ENCODE measurements at places on chromosomes 5 and 9.

- no peak for DNase-seq
These were observed 35.9 kb upstream of the NANS start for GRCh38 chr9:98020476-98021145.

- peak; percentile 90 for DNase-seq
These were observed 19.0 kb downstream of the TMEM8B start for GRCh38 chr9:35847792-35848572.

- DNase-seq = no peak
These were observed 12.5 kb upstream of the FCN2 start for GRCh38 chr9:134867917-134868750.

GRCh38 chr9:86545090-86545489 lies 190.9 kb upstream of the TUT7 start:
- DNase-seq = no peak

DNA sequence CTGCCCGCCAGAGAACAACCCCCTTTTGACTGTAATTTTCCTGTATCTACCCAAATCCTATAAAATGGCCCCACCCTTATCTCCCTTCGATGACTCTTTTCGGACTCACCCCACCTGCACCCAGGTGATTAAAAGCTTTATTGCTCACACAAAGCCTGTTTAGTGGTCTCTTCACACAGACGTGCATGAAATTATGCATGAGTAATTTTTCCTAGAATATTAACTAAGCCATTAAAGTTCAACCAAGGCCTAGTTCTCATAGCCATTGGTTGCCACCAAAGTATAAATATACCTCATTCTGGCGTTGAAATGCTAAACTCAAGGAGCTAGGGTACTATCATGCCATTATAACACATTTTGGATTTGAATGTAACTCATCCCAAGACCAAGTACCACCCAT lies 243.9 kb downstream of the ZNF608 start:
- no peak for DNase-seq

- DNase-seq = peak; percentile 34
These were observed 249.7 kb upstream of the MAP3K1 start for GRCh38 chr5:56565644-56566043.

DNA sequence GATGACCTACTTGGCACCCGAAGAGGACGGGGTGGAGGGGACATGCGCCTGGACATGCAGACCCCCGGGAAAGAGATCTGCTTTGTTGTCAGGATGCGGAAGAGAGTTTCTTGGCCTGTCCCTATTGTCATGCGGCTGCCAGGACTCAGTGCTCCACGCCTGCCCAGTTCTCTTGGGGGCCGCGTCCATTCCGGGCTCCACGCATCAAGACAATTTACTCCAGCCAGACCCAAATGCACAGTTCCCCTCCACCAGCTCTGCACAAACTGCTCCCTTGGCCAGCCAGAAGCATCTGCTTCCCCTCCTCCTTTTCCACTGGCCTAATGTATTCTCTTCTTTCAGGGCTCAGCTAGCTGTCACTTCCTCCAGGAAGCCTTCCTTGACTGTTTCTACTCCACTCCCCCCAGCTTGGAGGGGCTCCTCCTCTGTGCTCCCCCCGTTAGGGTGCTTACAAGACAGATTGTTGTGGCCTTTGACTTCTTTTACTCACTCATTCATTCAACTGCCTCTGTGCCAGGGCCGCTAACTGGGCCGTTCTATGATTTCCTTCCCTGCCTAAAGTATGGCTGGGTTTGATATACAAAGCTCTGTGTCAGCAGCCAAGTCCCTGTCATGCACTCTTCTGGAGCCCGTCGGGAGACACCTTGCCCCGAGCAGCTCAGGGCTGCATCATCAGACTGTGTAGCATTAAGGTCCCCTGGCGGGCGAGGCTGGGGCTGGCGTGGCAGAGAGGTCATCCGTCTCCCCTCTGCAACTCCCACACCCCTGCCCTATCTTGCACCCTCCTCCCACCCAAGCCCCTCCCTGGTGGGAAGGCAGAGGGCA lies 6.6 kb downstream of the FIBCD1 start:
- DNase-seq = no peak

DNA sequence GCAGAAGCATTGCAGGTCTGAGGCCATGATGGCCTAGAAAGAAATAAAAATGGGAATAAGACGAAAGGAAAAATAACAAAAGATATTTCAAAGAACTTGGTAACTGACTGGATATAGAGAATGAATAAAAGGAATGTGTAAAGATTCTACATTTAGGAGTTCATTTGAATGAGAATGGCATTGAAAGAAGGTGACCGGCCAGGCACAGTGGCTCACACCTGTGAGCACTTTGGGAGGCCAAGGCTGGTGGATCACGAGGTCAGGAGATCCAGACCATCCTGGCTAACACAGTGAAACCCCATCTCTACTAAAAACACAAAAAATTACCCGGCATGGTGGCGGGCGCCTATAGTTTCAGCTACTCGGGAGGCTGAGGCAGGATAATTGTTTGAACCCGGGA lies 8.6 kb downstream of the ZBTB26 start:
- no peak for DNase-seq

DNA sequence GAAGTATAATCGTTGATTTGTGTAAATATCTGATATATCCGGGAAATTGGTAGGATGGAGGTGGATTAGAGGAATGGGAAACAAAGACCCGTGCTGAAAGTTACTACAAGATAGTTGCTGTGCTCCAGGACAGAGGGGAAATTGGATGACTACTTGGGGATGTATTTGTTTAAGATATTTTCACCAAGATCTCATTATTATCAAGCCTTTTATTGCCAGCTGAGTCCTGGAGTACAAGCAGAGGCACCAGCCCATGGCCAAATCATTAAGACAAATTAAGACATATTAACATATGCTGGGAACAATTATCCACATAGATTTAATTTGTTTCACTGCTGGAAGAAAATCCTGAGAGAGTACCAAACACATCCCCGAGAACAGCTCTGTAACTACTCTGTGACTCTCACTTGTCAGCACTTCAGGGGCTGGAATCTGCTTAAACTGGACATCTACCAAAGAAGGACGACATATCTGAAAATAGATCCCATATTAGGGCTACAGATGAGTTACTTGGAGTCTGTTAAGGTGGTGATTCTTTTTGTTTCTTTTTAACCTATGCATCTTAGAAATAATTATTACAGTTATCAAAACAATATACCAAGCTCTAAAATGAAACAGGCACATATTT lies 68.2 kb downstream of the SLC1A1 start:
- no peak for DNase-seq

DNA sequence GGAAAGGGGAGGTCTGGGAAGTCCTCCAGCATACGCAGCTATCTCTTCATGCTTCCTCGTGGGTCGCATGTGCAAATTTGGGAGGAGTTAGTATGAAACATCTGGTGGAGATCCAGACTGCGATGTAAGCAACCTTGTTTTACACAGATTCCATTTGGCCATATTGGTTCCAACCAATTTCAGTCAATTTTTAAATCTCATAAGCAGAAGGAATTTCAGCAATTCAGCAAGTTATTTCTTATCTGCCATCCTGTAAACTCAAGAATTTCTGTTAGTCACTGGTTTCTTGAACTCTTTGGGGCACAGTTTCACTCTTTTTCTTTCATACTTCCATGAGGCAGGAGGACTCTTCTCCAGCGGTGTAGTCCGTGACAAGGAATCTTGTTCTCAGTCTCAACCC lies 130.4 kb upstream of the CLINT1 start:
- DNase-seq = no peak

DNA sequence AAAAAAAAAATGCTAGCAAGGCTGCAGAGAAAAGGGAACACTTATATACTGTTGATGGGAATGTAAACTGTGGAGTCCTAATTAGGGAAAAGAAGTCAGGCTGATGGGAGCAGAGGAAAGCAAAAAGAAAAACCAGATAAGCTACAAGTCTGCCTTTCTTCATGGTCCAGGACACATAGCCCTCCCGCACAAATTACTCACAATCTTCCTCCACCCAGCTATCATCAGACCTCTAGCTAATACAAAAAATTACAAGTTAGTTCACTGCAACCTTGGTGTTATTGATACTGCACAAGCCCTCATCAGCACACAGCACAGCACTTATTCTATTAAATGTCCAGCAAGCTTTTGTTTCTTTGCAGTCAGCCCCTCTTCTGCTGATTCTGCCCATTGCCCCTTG lies 186.0 kb upstream of the ADRA1B start:
- DNase-seq = no peak

DNA sequence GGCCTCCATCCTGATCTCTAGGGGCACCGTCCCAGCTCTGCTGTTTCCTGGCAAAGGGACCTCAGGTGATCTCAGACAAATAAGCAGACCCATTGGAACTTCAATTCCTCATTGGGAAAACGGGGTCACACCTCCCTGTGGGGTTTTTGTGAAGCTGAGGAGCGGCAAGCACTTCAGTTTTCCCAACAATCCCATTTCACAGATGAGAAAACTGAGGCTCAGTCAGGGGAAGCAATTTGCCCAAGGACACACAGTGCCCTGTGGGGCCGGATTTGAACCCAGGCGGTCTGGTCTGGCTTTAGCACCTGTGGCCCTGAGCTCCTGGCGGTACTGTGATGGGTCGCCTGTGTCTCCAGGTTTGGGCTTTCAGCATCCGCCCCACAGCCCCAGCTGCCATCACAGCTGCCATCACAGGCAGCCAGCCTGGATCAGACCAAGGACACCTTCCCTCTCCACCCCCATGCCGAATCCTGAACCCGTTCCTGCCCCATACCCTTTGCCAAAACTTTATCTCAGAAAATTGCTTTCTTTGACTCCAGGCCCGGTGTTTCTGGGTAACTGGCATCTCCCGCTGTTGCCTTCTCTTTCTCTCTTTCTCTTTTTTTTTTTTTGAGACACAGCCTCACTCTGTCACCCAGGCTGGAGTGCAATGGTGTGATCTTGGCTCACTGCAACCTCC lies 26.4 kb downstream of the NCS1 start:
- no peak for DNase-seq

DNA sequence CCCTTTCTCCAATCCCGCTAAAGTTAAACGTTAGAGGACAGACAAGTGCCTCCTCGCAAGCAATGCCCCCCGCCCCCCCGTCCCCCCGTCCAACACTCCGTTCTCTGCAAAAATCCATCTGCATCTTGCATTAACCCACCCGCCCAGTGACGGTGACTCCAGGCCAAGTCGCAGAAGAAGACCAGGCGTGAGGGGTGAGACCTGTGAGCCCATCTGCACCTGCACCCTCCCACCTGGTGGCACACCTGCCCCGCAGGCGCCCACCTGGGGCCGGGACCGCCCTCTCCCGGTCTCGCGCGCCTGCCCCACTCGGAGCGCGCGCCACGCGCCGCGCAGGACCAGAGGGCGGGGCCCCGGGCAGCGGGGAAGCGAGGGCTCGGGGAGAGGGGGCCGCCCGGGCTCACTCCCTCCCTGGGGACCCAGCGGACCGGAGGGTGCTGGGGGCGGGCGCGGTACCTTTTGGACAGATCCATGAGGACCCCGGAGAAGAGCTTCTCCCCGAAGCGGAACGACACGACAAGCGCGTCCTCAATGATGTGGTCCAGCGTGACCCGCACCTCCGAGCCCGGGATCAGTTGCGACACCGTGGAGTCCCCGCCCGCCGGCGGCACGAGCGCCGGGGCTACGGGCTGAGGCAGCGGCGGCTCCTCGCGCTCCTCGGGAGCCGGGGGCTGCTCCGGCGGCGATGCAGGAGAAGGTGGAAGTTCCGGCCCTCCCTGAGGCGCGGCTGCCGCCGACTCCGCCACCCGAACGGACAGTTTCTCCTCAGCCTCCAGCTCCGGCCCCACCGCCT lies 705 bp downstream of the PWWP2A start:
- peak; percentile 46 for DNase-seq

DNA sequence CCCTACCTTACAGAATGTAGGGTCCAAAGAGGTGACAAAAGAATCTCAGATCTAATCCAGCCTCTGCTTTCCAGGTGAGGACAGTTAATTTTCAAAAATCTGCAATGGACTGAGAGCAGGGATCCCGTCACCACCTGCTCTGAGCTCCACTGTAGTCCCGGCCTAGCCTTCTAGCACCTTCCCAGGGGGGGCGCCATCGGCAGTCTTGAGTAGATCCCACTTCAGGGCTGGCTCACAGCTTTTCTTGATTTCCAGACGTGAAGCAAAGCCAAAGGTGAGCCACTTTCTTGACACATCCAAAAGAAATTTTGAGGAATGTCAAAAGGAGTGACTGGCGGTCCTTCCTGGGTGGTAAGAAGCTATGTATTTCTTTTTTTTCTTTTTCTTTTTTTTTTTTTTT lies 114.1 kb downstream of the SYK start:
- DNase-seq = peak; percentile 46

DNA sequence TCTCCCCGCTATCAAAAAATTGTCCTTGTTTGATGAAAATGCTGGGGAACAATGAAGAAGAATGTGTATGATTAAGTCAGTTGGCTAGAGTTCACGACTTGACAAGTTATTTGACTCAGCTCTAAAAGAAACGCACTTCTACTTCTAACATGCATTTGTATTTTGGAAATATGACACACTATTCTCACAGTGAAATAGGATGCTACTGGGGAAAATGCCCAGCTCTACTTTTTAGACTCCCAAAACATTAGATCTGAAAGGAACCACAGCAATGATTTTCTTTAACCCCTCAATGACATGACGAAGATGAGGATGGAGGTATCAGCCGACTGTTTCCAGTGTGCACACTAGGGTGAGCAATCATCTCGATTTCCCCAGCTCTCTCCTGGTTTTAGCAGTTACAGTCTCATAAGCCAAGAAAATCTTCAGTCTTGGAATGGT lies 83.6 kb upstream of the PCSK1 start:
- no peak for DNase-seq

- DNase-seq = no peak
These were observed 458.6 kb upstream of the PAPPA start for GRCh38 chr9:115694991-115695390.

DNA sequence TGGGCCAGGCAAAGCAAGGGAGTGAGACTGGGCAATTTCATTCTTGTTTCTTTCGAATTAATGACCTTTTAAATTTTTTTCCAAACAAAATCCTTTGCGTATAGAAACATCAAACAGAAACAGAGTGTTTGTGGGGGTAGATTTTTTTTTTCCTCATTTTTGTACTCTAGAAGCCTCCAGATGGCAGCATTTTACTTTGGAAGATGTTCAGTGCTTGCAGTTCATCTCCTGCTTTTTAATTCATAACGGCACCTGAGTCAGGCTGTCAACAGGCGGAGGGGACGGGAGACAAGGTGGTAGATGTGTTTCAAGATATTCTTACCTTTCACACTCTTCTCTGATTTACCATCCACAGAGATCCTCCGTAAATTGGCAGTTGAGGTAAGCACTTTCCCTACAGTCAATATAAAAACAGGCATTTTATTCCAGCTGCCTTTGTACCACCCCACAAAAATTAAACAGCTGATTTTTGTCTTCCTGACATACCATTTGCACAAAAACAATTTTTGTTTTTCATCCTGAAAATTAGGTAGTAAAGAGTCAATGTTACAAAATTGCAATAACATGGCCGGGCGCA lies 99.5 kb upstream of the FBXL17 start:
- peak; percentile 74 for DNase-seq

- DNase-seq = no peak
These were observed 32.8 kb upstream of the CPEB4 start for GRCh38 chr5:173855162-173855994.

DNA sequence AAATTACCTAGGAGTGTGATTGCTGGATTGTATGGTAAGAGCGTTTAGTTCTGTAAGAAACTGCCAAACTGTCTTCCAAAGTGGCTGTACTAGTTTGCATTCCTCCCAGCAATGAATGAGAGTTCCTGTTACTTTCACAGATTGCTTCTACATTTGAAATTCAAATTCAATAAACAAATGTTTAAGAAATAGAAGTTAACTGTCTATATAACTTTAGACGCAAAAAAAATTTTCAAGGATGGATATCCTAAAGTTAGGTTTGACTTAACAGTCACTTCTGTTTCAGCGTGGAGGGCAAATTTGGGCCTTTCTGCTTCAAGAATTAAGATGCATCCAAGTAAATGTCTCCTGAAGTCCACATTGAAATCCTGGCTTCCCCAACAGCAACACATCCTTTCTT lies 445.6 kb downstream of the TAF11L14 start:
- DNase-seq = no peak

GRCh38 chr9:132514821-132515220 lies 67.6 kb upstream of the BARHL1 start:
- DNase-seq = no peak

Data from MM.1S (cell line).